ENCODE measurements at places on chromosomes 1 and 21. TPM values are rescaled to one million over a fixed set of nuclear protein-coding genes. Genes with fewer than 3 reads are reported as not detected.

DNA sequence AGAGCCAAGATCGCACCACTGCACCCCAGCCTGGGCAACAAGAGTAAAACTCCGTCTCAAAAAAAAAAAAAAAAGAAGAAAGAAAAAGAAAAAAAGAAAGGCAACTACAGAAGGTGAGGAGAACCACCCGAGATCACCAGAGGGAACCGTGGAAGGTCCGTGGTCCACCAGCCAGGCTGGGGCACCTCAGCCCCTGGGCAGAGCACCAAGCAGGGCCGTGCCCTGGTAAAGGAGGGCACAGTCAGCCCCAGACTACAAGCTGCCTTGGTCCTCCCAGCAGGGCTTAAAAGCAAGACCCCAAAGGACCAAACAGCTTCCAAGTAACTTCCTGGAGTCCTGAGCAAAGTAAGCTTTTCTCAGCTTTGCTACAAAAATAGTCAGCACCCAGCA lies 8.8 kb upstream of the SAMD11 start:
- no peaks in the 10 kb centered on the region for H3K4me1 ChIP-seq
- H3K27me3 ChIP-seq: peaks cover 89% of the 10 kb centered on the region
- H3K36me3 ChIP-seq: no peaks in the 10 kb centered on the region
- DNase-seq: no peak
- no peak overlapping the region for H3K4me3 ChIP-seq

GRCh38 chr1:52216907-52217458 lies 75.1 kb downstream of the ZFYVE9 start:
- H3K4me1 ChIP-seq: no peaks in the 10 kb centered on the region
- peaks cover 34% of the 10 kb centered on the region for H3K36me3 ChIP-seq
- no peak overlapping the region for H3K27ac ChIP-seq
- H3K27me3 ChIP-seq: peaks cover 6% of the 10 kb centered on the region
- no peak for DNase-seq
- H3K4me3 ChIP-seq: no peak overlapping the region

CHI3L1 gene
- total RNA-seq: not detected

RPE65 gene
- total RNA-seq: not detected

- H3K4me3 ChIP-seq: no peak overlapping the region
- no peaks in the 10 kb centered on the region for H3K36me3 ChIP-seq
- H3K27me3 ChIP-seq: no peaks in the 10 kb centered on the region
- no peak for DNase-seq
- no peak overlapping the region for H3K27ac ChIP-seq
Observed at GRCh38 chr21:43313221-43313938, 113.6 kb downstream of the SIK1 start.

DNA sequence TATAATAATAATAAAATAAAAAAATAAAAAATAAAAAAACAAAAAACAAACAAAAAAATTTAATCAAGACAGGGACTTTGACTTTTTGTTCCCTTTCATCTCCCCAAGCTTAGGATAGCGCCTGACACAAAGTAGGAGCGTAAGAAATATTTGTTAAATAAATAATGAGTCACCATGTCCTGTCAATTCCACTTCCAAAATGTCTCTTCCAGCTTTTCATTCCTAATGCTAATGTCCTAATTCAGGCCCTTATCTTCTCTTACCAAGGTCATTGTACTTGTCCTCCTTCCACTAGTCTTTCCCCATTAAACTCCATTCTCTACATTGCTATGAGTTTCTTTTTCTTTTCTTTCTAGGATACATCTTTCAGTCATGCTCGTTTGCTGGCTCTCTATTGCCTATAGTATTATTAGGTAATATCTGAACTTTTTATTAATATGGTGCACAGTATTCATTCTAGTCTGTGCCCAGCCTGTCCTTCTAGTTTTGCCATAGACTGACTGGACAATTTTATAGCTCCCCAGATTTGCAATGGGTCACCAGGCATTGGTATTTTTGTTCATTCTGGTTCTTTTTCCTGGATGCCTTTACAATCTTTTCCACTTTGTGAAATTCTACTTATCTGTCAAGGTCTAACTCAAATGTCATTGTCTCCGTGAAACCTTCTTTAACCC lies 11.4 kb downstream of the NEXN start:
- no peaks in the 10 kb centered on the region for H3K36me3 ChIP-seq
- no peak overlapping the region for H3K27ac ChIP-seq
- no peaks in the 10 kb centered on the region for H3K27me3 ChIP-seq

- H3K36me3 ChIP-seq: no peaks in the 10 kb centered on the region
- H3K4me3 ChIP-seq: no peak overlapping the region
- H3K4me1 ChIP-seq: peaks cover 28% of the 10 kb centered on the region
- no peak for DNase-seq
- H3K27me3 ChIP-seq: no peaks in the 10 kb centered on the region
Observed at GRCh38 chr1:154609398-154610380, 1.7 kb upstream of the ADAR start.

RNU1-3 gene
- under 0.01 TPM for total RNA-seq
